ENCODE measurements at places on chromosomes 7 and 10.

DNA sequence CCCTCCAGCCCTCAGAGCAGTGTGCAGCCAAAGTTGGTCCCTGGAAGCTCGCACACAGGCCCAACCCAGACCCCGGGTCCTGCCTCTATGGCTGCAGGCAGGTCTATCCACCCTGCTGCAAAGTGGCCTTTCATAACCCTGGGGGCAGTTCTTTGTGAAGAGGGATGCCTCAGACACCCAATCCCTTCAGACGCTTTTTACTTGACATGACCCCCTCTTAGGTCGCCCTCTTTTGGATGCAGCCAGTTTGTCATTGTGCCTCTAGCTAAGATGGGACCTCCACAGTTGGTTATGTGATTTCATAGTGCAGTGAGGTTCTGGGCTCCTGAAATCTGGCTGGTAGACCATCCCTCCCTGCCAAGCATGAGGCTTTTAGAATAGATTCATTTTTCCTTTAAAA, 27.3 kb downstream of the SMKR1 start:
- DNase-seq, result no peak

DNA sequence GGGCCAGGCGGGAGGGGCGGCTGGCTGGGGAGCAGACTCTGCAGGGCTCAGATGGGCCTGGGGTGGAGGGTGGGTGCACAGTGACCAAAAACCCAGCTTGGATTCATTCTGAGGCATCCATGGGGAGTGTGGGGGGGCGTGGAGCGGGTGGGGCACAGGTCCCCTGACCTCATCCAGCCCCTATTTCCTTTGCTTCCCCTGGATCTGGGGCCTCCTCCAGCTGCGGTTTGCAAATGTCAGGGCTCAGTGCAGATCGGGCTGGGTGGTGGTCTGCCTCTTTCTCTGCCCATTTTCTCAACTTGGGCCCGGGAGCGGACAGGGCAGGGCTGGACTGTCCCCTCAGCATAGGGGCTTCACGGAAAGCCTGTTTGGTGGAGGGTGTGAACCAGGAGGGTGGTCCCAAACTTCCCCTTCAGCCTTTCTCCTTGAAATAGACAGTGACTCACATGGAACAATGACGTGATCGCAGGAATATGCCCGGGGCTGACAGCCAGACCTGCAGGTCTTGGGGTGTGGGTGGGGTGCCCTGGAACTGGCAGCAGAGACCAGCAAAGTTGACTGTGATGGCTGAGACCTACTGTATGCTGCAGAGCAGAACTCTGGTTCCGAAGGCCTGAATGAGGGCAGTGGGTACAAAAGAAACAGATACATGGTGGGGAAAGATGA, 72.9 kb upstream of the PODXL start:
- no peak for DNase-seq

- DNase-seq, result no peak
Measured at GRCh38 chr7:77699056-77699455, 2.8 kb downstream of the RSBN1L start.

DNA sequence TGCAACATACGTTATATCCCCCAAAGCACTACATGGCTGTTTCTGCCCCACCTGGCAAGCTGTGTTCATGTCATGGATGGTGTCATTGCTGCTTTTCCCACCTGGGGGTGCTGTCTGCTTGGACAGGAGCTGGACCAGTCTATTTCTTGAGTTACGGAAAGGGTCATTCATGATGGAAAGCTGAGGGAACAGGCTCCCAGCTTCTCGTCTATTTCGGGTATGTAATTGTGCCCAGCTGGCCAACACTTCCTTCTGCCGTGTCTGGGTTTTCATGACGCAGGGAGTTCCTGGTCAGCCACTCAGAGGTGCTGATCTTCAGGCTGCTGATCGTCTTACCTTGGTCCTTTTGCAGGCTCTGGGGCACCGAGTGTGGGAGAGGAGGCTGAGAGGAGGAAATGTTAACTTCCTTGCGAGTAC, 8.6 kb downstream of the BTBD16 start:
- DNase-seq, result no peak

DNA sequence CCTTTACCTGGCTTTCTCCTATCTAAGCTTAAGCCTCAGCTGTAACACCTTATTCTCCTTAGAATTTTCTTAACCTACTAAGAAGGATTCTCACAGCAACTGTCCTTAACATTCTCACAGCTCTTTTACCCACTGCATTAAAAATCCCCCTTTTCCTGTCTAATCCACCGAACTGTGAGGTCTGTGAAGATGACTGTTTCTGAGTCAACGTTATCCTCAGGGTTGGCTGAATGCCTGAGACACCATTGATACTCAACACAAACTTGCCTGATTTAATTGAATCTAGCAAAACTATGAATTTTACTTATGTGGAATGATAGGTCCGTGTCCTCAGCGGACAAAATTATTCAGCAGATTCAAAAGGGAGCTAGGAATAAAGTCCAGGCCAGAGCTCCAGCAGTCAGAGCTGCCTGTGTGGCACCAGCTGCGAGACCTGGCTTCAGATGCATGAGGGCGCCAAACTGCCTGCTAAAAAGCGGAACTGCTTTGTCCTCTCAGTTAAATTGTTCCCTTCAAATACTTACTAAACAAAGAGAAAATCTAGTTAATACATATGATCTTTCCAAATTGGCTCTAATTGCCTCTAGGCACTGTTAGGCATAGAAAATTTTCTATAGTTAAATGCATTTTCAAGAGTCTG, 33.4 kb upstream of the VWDE start:
- no peak for DNase-seq

- no peak for DNase-seq
Measured at GRCh38 chr7:14899030-14899429, 3.5 kb downstream of the DGKB start.

GRCh38 chr10:68346774-68347173, 14.0 kb upstream of the PBLD start:
- DNase-seq, result no peak

DNA sequence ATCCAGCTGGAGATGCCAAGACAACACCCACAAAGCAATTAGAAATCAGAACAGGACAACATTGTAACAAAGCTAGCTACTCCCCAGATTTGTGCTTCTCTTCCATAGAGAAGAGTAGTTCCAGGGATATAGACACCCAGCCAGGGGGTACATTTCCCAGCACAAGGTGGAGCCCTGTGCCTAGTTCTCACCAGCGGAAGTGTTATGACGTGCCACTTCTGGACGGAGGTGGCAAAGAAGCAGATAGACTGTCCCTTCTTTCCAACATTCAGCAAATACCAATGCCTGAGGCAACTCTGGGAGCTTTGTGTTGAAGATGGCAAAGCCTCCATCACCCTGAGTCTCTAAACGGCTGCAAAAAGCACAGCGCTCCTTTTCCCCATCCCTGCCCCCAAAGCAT, 23.4 kb upstream of the GSAP start:
- no peak for DNase-seq

DNA sequence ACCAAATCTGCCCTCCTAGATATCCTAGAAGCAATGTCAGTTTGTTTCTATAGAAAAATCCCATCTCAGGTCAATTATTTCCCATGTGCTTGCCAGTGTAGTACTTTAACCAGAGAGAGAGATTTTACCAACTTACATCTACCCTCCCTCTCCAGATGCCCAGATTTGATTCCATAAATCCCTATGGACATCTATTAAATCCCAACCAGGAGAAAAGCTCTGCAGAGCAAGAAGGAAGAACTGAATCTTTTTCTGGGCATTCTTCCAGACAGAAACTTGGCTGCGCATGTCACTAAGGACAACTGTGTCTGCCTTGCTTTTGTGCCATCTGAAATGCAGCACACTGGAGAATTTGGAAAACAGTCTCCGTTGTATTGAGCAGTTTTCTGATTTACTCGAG, 597.6 kb downstream of the SORCS1 start:
- no peak for DNase-seq

GRCh38 chr7:104931181-104931781, 82.7 kb upstream of the KMT2E start:
- DNase-seq, result no peak

- no peak for DNase-seq
Measured at GRCh38 chr10:79941146-79941545, 7.8 kb downstream of the SFTPD start.

DNA sequence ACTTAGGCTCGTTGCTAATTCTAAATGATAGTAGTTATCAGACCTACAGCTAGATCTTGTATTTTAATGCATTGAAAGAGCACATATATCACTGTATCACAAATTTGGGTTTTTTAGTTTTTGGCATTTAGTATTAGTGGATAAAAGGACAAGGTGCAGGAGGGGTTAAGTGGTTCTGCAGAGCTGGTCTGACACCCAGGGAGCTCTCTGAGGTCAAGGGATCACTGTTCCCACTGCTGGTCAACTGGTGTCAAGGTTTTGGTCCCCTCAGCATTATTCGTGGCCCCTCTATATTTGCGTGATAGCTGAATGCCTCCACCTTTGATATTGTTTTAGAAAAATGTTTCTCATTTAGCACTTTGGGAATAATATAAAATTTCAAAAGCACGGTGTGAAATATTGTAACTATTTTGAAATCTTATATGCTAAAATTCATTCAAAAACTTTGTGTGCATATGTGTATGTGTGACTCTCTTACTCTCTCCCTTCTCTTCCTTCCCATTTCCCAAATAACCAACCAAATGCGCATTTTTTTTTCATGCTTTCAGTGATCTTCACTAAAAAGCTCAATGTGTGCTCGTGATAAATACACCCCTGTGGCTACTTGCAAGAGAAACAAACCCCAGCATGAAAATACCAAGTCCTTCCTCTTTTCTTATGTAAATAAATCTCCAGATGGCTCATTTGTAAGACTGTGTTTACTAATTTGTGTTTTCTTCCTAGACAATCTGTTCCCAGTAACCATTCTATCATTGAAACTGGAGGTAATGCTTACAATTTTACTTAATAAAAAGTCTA, 309.2 kb downstream of the FGFR2 start:
- no peak for DNase-seq

DNA sequence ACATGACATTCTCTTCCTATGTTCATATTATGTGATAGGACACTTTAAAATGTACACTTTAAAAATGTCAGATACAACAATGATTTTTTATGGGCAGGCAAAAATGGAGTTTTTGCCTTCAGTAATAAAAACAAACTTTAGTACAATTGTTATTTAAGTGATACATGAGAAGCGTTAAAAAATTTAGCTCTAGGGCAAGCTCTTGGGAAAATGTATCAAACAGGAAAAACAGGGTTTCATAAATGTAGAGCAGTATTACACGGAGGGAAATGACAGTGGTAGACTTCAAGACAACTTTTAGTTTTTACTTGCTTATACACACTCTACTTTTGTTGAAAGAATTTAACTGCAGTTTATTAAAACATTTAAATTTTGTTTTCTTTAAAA, 1.5 kb downstream of the FHIP2A start:
- no peak for DNase-seq

GRCh38 chr10:77562742-77563141, 74.9 kb downstream of the KCNMA1 start:
- DNase-seq, result no peak

DNA sequence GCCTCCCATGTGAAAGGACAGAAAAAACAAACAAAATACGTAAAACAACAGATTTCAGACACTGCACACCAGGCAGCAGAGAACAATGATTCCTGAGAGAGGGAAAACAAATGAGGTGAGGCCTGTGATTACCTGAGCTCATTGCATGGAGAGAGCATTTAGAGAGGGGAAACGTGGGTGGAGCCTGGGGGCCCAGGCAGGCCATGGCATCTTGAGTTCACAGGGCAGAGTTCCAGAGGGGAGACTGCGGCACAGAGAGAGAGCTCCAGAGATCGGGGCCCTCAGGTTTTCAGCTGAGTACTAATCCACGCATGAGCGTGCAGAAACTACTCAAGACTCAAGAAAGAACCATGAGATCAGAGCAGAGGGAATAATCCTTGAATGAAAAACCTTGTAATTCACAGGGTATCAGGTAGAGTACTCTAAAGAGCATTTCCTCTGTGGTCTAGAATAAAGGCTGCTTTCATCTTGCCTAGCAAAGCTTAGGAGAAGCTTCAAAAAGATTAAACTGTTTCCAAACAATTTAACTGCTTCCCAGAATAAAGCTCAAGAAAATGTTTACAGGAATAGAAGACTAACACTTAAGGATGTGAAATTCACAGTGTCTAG, 46.6 kb upstream of the ARHGAP12 start:
- no peak for DNase-seq

- DNase-seq, result no peak
Measured at GRCh38 chr7:126449611-126450268, 803.0 kb downstream of the GRM8 start.

GRCh38 chr7:47454974-47455871, 126.7 kb downstream of the TNS3 start:
- DNase-seq, result no peak

DNA sequence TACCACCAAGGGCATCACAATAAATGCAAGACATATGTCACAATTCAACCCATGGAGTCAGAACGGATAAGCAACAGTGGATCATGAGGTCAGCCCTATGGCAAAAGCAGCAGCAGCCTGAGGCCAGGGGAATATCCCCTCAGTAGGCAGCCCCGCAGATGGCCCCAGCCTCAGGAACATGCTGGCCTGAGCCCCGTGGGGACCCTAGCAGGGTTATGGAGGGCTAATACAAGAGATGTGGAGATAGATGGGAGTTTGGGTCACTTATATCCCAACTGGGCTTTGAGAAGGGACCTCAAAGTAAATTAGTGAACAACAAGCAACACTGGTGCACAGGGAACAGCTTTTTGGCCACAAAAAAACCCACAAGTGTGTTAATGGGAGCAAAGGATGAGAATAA, 9.1 kb downstream of the TMEM72 start:
- no peak for DNase-seq

GRCh38 chr10:1406967-1407945, 330.1 kb downstream of the ADARB2 start:
- no peak for DNase-seq

GRCh38 chr7:16509829-16510228, 16.8 kb upstream of the LRRC72 start:
- no peak for DNase-seq

DNA sequence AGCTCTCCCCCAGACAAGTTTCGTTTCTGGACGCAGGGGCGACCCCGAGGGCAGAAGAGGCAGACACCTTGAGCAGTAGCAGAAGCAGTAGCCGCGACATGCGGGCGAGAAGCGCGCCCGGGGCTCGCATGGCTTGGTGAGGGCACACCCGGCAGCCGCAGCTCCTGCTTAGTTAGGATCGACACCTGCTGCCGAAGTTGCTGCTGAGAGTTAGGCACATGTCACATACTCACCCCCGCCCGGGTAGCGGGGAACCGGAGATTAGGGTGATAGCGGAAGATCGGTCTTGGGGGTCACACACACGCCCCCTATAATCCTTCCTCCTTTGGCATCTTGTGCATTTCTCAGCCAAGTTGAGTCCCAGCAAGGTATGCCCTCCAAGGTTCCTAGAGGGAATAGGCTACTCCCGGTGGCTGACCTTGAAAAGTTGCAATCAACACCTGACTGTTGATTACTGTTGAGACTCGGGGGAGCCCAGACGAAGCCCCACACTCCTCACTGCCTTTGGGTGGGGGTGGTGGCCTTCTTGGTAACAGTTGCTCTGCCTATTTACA, 668 bp downstream of the GPR37 start:
- DNase-seq, result no peak

DNA sequence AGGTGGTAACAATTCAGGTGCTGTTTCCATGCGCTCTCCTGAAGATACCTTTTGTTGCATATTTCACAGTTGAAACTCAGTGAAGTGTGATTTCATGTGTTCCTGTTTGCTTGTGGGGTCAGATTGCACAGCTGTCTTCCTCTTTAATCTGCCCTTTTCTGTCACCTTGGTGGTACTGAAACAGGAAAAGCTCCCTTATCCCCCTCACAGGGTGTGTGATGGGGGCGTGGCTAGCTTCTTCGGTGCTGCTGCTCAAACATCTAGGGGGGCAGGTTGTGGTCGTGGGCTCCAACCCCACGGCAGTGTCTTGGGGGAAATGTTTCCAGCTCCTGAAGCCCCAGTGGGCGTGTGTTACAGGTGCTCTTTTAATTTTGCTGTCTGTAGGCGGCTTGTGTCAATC, 107.4 kb upstream of the KLF14 start:
- DNase-seq, result no peak

All from activated CD4-positive, CD25-positive, alpha-beta regulatory T cell (primary cell).